Frontal cortex (tissue), 4 donors: ENCODE measurements at places on chromosomes 7 and 10. TPM values are rescaled to one million over a fixed set of nuclear protein-coding genes. Genes with fewer than 3 reads are reported as not detected.

GRCh38 chr7:44158873-44159631 is 17.9 kb upstream of the MYL7 start:
- no peak for DNase-seq

DNA sequence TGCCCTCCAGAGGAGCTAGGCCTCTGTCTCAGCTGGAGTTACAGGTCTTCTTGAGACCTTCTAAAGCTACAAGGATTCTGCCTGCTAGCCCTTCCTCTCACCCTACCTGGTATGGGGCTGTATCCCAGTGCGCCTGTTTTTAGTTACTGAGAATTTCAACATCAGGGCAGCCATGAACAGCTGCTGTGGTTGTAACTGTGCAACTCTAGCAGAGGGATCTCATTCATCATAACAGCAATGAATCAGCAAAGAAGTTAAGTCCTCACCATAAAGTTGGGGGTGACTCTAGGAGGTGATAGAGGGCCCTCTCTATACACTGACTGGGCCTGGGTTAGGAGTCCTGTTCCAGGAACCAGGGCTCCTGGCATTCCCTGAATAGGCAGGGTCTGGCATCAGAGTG is 14.0 kb upstream of the CDH23 start:
- no peak for DNase-seq

- no peak for DNase-seq
These were observed 251.1 kb upstream of the MEOX2 start for GRCh38 chr7:15937571-15937970.

- DNase-seq: no peak
These were observed 37.4 kb downstream of the RGS10 start for GRCh38 chr10:119505131-119505551.

- no peak for DNase-seq
These were observed 125.7 kb downstream of the ZMYND11 start for GRCh38 chr10:260819-261429.

GRCh38 chr7:27046854-27047549 is 48.8 kb downstream of the HOXA1 start:
- no peak for DNase-seq

DNA sequence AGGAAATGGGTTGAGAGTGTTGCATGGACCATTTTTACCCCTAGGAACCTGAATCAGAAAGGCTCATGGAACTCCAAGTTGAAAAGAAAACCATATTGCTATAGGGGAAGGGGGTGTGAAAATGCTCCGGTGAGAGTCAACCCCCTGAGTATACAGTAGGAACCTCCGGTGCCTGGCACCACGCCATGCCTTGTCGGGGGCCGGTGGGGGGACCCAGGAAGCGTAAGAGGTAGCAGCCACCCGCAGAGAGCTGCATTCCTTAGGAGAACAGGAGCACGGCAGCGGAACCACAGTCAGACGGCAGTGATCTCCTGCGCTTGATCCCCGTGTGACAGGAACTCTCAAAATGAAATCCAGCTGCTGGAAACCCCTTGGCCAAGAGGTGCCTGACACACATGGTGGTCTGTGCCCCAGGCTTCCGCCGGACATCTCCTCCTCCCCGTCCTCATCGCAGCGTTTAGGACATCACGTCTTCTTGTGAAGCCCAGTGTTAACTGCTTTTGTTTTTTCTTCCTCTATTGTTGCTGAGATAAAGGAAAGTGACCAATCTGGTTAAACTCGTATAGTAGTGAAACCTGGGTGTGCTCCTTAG is 186.8 kb downstream of the CELF2 start:
- DNase-seq: no peak

DNA sequence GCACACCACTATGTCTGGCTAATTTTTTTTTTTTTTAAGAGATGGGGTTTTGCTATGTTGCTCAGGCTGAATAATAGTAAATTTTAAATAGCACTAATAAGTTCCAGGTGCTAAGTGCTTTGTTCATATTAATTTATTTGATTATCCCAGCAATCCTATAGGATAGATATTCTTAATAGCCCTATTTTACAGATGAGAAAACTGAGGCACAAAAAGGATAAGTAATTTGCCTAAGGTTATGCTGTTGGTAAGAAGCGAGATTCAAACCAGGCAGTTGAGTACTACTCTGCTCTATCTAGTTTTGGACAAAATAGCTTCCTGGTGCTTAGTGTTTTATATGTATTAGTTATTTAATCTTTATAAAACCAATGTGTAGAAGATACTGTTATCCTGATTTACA is 72.5 kb upstream of the STRIP2 start:
- DNase-seq: no peak

Gene H2BK1
- total RNA-seq: not detected

Gene TRIM50
- total RNA-seq: not detected

Gene MUC3A
- under 0.01 TPM for total RNA-seq

Gene ELN
- 11.0 TPM for total RNA-seq

Gene LRRC17
- total RNA-seq: 15.5 TPM
